GF-D8 (cell line): ENCODE measurements at places on chromosomes 11 and 22.
A peak's percentile ranks its signal among the peaks of the same experiment; 100 is the strongest.

DNA sequence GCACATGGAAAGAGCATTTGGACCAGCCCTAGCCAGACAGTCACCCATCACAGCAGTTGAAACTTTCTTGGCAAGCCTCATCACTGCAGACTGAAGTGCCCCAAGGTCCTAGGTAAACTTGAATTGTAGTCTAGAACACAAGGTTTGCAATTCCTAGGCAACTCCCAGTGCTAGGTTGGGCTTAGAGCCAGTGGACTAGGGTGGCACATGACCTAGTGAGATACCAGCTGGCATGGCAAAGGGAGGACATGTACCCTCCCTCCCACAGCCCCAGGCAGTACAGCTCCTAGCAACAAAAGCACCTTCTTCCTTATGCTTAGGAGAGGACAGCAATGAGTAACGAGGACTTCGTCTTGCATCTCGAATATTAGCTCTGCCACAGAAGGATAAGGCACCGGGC is 889.5 kb downstream of the JRKL start:
- no peak for DNase-seq

DNA sequence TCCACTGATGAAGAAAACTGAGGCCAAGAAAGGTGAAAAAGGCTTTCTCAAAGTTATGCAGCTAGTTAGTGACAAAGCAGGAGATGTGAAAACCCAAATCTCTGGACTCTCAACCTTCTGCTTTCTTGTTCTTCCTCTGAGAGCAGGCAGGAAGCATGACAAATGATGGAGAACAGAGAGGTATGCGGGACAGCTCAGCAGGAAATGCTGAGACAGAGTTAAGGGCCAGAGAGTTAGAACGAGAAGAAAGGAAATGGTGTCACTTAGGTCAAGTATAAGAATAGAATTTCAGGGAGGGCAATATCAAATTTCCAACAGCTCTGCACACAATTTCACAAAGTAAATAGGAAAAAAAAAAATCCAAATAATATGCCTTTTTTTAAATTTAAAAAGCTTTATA is 67.6 kb upstream of the ARHGAP42 start:
- DNase-seq: no peak

DNA sequence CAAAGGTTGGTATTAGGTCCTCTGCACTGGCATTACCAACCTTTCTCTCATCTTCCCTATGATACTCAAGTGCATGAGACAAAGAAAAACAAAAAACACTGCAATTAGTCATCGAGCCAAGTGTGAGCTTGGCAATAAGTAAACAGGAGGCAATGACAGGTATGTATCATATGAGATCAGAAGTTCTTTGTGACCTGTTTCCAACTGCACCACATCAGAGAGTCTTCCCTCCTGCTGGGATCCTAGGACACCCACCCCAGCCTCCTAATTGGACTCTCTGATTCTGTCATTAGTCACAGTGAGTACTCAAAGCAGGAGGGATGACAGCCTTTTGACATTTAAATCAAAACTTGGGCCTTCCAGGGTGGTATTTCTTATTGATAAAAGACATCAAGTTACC is 7.8 kb upstream of the JAML start:
- DNase-seq: no peak

DNA sequence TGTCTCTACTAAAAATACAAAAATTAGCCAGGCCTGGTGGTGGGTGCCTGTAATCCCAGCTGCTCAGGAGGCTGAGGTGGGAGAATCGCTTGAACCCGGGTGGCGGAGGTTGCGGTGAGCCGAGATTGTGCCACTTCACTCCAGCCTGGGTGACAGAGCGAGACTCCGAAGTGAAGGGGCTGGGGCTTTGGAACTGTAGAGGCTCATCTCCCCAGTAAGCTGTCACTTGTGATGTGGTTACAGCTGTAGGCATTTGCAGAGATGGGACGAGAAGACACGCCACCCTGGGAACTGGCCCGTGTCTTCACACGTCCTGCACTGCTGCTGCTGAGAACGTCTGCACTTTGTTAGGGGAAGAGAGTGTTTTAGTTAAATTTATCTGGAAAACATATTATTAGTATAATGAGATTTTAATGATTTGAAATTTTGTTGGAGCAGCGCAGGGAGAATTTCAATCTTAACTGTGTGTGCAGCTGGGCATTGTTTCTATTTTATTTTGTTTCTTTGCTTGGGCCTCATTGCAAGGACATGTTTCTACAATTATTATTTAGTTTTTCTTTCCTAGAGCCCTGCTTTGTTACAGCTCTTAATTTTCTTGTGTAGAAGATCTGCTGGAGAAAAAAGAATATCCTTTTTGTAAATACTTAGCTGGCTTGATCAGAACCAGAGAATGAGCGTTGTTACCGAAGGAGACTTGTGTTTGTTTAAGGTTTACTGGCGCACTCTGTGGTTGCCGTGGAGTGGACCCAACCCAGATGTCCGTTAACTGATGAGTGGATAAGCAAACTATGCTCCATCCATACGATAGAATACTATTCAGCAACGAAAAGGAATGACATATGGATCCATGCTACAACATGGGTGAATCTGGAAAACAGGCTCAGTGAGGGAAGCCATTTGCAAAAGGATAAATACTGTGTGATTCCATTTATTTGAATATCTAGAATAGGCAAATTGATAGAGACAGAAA is 18.4 kb downstream of the PARVB start:
- no peak for DNase-seq

DNA sequence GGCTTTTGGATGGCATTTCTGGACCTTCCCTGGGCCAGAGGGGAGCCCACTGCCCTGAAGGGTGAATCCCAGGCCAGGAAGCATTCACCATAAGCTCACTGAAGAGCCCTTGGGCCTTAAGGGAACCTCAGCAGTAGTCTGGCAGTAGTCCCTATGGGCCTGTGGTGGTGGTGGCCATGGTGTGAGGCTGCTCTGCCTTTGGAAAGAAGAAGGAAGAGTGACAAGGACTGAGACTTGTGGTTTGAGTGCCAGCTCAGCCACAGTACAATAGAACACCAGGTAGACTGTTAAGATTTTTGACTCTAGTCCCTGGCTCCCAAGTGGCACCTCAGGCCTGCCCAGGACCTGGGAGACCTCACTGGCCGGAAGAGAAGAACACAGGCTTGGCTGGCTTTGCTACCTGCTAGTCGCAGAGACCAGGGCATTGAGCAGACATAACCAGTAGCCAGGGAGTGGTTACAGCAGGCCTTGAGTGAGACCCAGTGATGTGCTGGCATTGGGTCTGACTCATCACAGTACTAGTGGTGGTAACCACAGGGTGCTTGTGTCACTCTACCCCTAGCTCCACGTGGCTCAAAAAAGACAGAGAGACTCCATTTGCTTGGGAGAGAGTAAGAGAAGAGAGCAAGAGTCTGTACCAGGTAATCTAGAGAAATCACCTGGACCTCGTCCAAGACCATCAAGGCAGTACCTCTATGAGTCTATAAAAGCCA is 259.8 kb upstream of the BLID start:
- DNase-seq: peak; percentile 48

DNA sequence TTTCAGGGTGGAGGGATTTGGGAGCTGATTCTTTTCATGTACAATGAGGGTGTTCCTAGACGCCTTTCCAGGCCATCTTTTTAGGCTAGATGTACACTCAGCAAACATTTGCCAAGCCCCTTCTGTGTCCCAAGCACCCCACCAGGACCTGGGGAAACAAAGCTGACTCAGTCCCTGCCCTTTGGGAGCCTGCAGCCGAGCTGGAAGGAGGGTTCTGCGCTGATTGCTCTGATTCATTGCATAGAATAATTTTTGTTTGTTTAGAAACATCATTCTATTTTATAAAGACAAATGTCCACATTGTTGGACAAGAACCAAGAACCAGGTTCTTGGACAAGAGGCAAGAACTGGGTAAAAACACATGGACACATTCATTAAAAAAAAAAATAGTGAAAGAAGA is 16.7 kb downstream of the TP53AIP1 start:
- no peak for DNase-seq

- DNase-seq: no peak
Observed at GRCh38 chr11:69035946-69036340, 12.8 kb upstream of the TPCN2 start.

DNA sequence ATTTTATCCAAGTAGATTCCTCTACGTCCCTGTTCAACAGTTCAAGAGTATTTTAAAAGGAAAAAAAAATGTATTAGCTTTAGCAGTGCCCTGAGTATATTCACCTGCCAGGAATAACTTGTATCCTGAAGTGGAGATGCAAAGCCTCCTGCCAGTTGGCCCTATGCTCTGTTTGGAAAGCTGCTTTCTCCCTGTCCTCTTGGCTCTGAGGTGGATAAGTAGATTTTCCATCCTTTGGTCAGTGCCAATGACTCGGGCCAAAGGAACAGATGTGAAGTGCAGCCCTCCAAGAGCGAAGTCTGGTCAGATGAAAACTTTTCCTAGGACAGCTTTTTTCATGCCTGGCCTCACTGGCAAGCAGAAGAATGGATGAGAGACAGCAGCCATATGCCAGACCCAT is 839.9 kb upstream of the TENM4 start:
- no peak for DNase-seq

DNA sequence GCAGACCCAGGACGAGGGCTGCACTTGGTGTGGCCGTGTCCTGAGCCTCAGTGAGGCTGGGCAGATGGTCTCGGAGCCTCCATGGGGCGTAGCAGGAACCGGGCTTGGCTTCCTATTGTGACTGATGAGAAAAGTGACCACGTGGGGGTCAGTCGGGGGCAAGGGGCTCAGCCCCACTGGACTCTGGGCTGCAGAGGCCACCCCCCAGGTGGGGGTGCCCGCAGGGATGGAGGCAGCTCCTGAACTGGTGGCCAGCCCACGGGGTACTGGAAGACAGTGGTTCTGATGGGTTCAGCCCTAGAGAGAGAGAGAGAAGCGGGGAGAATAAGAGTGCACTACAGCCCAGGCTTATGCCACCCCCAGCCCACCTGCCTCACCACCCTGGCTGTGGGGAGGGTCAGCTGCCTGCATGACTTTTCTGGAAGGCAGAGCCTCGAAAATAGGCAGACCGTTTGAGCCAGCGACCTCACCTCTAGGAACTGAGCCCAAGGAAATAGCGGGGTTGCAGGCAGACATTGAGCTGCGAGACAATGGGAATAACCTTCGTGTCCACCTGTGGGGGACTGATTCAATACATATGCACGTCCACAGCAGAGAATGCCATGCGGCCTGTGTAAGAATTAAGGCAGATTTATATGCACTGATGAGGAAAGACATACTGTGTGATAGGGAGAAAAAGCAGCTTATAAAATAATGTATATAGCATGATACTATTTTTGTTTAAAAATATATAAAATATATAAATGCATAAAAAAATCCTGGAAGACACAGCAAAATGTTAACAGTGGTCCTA is 11.5 kb downstream of the CABP7 start:
- DNase-seq: no peak

- DNase-seq: no peak
Observed at GRCh38 chr11:35944503-35945136, 758 bp downstream of the LDLRAD3 start.

DNA sequence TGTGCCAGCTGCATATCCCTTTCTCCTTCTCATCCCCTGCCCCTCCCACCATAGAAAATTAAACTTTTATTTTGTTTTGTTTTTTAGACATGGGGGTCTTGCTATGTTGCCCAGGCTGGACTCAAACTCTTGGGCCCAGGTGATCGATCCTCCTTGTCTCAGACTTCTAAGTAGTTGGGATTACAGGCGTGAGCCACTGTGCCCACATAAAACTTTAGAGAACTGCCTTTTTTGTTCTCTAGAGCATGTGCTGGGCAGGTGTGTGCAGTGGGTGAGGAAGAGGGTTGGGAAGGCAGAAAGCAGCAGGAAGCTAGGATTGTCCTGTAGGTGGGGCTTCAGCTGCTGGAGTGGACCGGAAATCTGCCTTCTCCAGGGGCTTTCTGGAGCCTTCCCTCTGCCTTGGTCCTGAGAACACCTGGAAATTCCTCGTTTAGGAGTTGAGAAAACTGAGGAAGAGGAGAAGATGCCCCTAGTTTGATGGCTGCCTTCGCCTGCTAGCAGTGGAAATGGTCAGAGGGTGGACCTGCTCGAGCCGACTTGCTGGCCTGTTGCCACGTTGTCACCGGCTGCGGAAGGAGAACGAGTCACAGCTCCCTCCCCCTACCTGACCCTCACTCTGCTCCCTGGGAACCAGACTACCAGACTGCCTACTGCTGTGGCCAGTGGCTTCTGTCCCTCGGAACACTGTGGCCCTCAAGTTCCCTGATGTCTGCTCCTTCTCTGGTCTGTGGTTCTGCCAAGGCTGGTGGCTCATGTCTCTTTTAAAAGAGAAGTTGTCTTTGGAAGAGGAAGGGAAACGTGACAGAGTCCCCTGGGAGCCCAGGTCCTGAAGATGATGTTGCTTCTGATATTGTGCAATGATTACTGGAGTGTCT is 4.0 kb downstream of the ST14 start:
- DNase-seq: peak; percentile 79

DNA sequence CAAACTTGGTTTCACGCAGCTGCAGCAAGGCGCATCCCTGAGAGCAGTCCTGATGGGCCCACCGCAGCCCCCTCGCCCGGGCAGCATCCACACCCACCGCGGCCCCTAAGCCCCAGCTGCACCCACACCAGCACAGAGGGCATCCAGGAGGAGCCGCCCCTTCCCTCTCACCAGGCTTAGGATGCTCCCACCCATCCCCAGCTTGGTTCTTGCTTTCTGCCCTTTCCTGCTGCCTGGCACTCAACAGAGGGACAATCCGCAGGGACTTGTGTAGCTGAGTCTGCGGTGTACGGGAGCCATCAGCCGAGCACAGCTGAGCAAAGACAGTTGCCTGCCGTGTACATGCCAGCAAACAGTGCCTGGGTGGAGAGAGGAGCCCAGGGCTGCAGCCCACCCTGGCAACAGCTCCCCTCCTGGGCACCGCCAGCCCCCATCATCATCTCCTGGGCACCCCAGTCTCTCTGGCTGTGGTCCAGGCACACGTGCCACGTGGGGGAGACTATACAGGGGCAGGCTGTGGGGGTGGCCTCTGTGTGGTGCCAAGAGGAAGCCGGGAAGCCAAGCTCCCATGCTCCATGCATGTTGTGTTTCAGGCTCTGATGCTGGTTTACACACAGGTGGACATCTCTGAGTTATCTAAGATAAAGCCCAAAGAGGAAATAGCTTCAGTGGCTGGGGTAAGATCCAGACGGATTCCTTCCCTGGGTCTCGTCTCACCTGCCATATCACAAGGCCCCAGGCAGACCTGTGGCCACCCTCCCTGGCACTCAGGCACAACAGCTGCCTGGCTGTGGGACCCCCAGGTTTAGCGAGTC is 36.0 kb upstream of the GNB1L start:
- no peak for DNase-seq

DNA sequence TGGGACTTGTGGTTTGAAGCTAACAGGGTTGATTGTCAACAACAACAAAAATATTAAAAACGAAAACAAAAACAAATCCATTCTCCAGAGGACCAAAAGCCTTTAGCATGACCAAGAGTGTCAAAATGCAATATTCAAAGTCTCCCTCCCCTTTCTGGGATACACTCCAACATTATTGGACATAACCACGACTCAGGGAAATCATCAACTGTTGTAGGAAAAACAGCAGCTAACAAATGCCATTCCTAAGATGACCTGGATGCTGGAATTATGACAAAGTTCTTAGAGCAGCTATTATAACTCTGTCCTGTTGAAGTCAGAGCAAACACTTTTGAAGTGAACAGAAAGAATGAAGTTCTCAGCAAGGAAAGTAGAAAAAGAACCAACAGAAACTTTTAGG is 143.0 kb downstream of the TMEM135 start:
- no peak for DNase-seq

- DNase-seq: peak; percentile 1
Observed at GRCh38 chr22:28009272-28009827, 90.3 kb upstream of the PITPNB start.

- DNase-seq: no peak
Observed at GRCh38 chr11:20669820-20670684, 666 bp downstream of the NELL1 start.
